ENCODE measurements at places on chromosomes 5 and 9. TPM values are rescaled to one million over a fixed set of nuclear protein-coding genes. Genes with fewer than 3 reads are reported as not detected.

- DNase-seq = no peak
- H3K4me3 ChIP-seq = no peak overlapping the region
- no peak overlapping the region for H3K27ac ChIP-seq
- no peaks in the 10 kb centered on the region for H3K36me3 ChIP-seq
- no peaks in the 10 kb centered on the region for H3K4me1 ChIP-seq
- H3K27me3 ChIP-seq = no peaks in the 10 kb centered on the region
These were observed 139.6 kb upstream of the RANBP3L start for GRCh38 chr5:36441280-36441679.

- H3K4me1 ChIP-seq = peaks cover 8% of the 10 kb centered on the region
- H3K27ac ChIP-seq = peak overlapping the region; percentile 33
- DNase-seq = no peak
These were observed 9.3 kb upstream of the MYOT start for GRCh38 chr5:137858223-137858916.

MCIDAS gene
- polyA plus RNA-seq = 3.6 TPM

ARL15 gene
- 30.7 TPM for polyA plus RNA-seq

GTF3C5 gene
- polyA plus RNA-seq = 25.8 TPM

MAMDC2 gene
- 4.2 TPM for polyA plus RNA-seq

DNA sequence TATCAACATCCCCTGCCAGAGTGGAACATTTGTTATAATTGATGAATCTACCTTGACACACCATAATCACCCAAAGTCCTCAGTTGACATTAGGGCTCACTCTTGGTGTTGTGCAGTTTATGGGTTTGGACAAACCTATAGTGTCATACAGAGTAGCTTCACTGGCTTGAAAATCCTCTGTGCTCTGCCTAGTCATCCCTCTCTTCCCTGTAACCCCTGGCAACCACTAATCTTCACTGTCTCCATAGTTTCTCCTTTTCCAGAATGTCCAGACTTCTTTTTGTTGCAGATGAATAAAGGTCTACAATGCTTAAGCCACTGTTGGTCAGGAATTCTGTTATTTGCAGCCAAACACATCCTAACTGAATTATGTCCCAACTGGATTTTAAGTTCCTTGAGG is 22.5 kb upstream of the SUB1 start:
- no peak overlapping the region for H3K4me3 ChIP-seq
- H3K27ac ChIP-seq = no peak overlapping the region
- no peaks in the 10 kb centered on the region for H3K4me1 ChIP-seq

NMUR2 gene
- not detected for polyA plus RNA-seq

BTNL8 gene
- polyA plus RNA-seq = 16.0 TPM

OCLN gene
- polyA plus RNA-seq = 7.6 TPM

PCDHGC4 gene
- not detected for polyA plus RNA-seq

- H3K27me3 ChIP-seq = no peaks in the 10 kb centered on the region
- no peak overlapping the region for H3K27ac ChIP-seq
- no peaks in the 10 kb centered on the region for H3K4me1 ChIP-seq
- H3K4me3 ChIP-seq = no peak overlapping the region
- H3K36me3 ChIP-seq = no peaks in the 10 kb centered on the region
These were observed 9.9 kb downstream of the TXNDC8 start for GRCh38 chr9:110327716-110328115.

DNA sequence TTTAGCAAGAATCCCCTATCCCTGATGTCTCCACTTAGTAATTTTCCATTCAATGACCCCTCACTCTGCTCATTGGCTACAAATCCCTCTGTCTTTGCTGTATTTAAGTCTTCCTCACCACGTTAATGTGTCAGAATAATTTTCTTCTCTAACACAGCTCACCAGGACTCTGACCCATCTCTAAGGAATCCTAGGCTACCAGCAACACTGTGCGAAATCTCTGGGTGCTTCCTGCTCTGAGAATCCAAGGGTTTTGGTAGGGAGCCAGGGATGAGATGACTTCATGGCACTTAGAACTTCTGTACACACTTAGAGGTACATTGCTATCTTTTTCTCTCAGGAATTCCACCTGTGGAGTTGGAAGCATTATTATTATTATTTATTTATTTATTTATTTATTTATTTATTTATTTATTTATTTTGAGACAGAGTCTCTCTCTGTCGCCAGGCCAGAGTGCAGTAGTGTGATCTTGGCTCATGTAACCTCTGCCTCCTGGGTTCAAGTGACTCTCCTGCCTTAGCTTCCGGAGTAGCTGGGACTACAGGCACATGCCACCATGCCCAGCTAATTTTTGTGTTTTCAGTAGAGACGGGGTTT is 53.5 kb downstream of the FOXI1 start:
- H3K36me3 ChIP-seq = no peaks in the 10 kb centered on the region
- H3K4me3 ChIP-seq = no peak overlapping the region
- H3K27me3 ChIP-seq = no peaks in the 10 kb centered on the region
- H3K27ac ChIP-seq = no peak overlapping the region

PHF24 gene
- polyA plus RNA-seq = under 0.01 TPM

GABRB2 gene
- polyA plus RNA-seq = under 0.01 TPM

GRCh38 chr9:113559834-113560800 is 96.6 kb downstream of the RGS3 start:
- no peaks in the 10 kb centered on the region for H3K27me3 ChIP-seq
- H3K36me3 ChIP-seq = no peaks in the 10 kb centered on the region
- H3K27ac ChIP-seq = peak overlapping the region; percentile 64
- DNase-seq = peak; percentile 50
- H3K4me3 ChIP-seq = no peak overlapping the region

PCDHGA5 gene
- polyA plus RNA-seq = not detected

TXN gene
- polyA plus RNA-seq = 827 TPM

FAM153A gene
- not detected for polyA plus RNA-seq

- H3K27ac ChIP-seq = peak overlapping the region; percentile 39
- peaks cover 61% of the 10 kb centered on the region for H3K4me1 ChIP-seq
- H3K36me3 ChIP-seq = no peaks in the 10 kb centered on the region
- H3K27me3 ChIP-seq = no peaks in the 10 kb centered on the region
- H3K4me3 ChIP-seq = no peak overlapping the region
- no peak for DNase-seq
These were observed 60.2 kb downstream of the PPARGC1B start for GRCh38 chr5:149790276-149790675.

DNA sequence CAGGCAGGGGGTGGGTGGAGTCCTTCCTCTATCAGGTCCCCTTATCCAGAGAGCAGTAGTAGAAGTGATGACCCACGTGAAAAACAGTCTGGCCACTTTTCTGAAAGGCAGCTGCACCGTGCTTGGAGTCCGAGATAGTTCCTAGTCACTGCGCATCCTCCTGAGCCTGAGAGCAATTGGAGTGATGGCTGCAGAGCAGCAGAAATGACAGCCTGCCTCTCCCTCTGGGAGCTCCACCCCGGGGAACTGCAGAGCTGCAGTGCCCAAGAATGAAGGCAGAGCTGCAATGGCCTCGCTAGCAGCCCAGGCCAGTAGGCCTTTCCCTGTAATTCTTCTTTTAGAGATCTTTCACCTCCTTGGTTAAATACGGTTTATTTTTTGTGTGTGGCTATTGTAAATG is 82.6 kb downstream of the CETN3 start:
- no peaks in the 10 kb centered on the region for H3K4me1 ChIP-seq
- H3K4me3 ChIP-seq = no peak overlapping the region
- no peak for DNase-seq
- no peaks in the 10 kb centered on the region for H3K27me3 ChIP-seq
- no peak overlapping the region for H3K27ac ChIP-seq
- no peaks in the 10 kb centered on the region for H3K36me3 ChIP-seq

DNA sequence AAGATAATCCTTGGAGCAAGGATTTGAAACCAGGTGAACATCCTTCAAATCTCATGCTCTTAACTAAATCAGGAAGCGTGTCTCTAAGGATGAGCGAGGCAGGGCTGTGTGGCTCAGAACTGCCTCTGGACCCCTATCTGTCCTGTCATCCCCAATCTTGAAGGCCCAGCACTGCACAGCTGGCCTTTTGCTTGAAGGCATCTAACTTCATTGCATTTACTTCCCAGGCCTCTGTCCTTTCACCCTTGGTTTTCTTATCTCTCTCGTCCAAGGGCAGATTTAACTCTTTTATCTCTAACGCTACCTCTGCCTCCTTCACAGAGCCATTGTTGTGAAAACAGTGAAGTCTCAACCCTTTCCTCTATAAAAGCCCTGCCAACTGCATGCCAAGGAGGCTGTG is 83.8 kb downstream of the UGCG start:
- no peaks in the 10 kb centered on the region for H3K27me3 ChIP-seq
- no peaks in the 10 kb centered on the region for H3K4me1 ChIP-seq
- no peaks in the 10 kb centered on the region for H3K36me3 ChIP-seq
- DNase-seq = no peak

- H3K4me1 ChIP-seq = no peaks in the 10 kb centered on the region
- no peaks in the 10 kb centered on the region for H3K27me3 ChIP-seq
- no peaks in the 10 kb centered on the region for H3K36me3 ChIP-seq
- H3K27ac ChIP-seq = no peak overlapping the region
These were observed 479.0 kb downstream of the CAAP1 start for GRCh38 chr9:26413611-26414010.

DNA sequence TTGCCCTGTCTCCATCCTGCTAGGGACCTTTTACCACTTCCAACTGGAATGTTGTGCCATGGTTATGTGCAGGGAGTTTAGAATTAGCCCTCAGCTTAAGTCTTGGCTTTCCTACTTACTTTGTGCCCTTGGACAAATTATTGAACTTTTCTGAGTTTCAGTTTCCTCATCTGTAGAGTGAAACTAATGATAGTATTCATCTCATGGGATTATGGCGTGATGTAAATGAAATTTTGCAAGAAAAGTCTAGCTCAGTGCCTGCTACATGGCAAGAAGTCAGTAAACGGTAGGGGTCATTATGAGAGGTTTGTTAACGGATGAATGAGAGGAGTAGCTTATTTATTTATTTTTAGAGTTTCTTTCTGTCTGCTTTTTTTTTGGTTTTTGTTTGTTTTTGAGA is 1.8 kb downstream of the MVB12B start:
- H3K4me3 ChIP-seq = no peak overlapping the region
- H3K4me1 ChIP-seq = peaks cover 20% of the 10 kb centered on the region
- no peak overlapping the region for H3K27ac ChIP-seq
- H3K27me3 ChIP-seq = no peaks in the 10 kb centered on the region
- DNase-seq = no peak

IL31RA gene
- polyA plus RNA-seq = 0.09 TPM

DNA sequence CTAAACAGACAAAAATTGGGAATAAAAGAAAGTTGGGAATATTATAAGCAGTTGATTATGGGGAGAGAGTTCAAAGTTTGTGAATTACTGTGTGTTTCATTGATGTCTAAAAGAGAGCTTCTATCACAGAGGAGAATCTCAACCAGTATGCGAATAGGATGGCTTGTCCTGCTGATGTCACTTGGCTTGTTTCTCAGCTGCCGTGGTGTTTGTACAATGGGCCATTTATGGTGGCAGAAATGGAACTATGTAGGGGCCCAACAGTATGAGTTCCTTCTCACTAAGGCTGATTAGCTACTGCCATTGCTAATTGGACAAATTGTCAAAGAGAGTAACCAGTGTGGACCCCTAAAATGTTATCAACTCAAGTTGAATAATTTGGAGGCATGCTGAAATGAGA is 103.9 kb downstream of the ST8SIA4 start:
- H3K27ac ChIP-seq = no peak overlapping the region
- no peak overlapping the region for H3K4me3 ChIP-seq
- peaks cover 7% of the 10 kb centered on the region for H3K4me1 ChIP-seq
- no peaks in the 10 kb centered on the region for H3K27me3 ChIP-seq

All from sigmoid colon (tissue), 7 donors.